Adipocyte (in vitro differentiated cells): ENCODE measurements at places on chromosomes 11 and 22.

GRCh38 chr11:17645190-17645970 lies 74.0 kb upstream of the MYOD1 start:
- no peak for DNase-seq

DNA sequence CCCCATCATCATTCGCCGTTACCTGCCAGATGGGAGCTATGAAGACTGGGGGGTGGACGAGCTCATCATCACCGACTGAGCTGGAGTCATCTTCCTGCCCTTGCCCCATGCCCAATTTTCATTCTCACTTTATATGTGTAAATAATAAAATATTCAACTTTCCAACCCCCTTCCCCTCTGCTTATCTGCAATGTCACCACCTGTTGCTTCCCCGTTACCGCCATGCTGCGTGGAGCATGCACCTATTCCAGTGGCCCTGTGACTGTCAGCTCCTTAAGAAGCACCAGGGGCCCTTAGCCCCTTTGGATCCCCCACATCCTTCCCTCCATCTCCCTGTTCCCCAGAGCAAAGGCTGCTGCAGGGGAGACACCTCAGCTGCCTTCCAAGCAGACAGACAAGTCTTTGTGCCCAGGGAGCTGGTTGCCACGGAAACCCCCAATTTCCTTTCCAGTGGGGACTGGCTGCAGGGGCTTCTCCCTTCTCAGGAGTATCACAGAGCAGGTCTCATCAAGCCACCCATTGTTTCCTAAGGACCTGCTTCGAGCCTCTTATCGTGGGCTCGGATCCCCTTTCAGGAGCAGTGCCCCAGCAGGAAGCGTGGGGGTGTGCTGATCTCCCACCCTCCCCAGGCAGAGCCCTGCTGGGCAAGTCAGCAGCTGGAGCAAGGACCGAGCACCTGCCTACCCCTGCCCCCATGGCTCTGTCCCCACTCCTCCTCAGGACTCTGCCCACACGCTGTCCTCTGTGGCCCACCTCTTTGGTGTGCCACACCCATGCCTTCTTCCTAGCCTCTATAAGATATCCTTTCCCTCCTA lies 14.3 kb downstream of the POLR2F start:
- no peak for DNase-seq

GRCh38 chr22:24996420-24996952 lies 44.0 kb downstream of the KIAA1671 start:
- no peak for DNase-seq

- no peak for DNase-seq
Observed at GRCh38 chr11:7927635-7928034, 3.4 kb downstream of the OR10A6 start.

DNA sequence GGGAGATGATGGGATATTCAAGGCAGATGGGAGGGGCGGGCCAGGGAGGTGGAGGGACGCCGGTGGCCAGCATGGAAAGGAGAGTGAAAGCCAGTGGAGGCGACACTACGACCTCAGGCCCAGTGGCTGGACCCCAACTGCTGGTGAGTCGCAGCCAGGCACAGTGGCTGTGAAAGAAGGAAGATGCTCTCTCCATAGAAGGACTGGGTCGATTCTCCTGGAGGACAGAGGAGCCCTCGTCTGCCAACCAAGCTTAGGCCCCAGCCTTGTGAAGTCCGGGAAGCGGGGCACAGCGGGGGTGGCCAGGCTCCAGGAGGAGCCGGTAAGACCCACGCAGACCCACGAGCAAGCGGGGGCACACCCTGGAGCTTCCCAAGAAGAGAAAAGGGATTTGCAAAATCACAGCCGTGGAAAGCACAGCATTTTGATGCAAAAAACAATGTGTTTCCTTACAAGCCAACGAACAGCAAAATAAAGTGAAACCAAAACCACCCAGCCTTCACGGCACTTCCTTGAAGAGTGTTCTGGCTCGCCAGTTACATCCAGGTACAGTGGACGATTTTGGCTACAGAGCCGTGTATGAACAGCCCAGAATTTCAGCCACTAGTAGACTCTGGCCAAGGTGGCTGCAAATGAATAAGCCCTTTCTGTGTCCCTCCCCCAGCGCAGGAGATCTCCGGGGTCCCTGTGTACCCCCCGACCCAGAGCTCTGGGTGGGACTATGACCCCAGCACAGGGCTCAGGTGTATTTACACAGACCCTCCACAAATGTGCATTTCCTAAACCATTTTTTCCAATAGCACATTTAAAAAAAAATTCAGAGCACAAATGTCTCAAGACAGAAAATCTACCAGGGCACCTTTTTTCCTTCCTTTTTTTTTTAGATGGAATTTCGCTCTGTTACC lies 96.9 kb downstream of the TRMU start:
- no peak for DNase-seq

GRCh38 chr11:120545813-120546212 lies 34.3 kb downstream of the GRIK4 start:
- DNase-seq = no peak

DNA sequence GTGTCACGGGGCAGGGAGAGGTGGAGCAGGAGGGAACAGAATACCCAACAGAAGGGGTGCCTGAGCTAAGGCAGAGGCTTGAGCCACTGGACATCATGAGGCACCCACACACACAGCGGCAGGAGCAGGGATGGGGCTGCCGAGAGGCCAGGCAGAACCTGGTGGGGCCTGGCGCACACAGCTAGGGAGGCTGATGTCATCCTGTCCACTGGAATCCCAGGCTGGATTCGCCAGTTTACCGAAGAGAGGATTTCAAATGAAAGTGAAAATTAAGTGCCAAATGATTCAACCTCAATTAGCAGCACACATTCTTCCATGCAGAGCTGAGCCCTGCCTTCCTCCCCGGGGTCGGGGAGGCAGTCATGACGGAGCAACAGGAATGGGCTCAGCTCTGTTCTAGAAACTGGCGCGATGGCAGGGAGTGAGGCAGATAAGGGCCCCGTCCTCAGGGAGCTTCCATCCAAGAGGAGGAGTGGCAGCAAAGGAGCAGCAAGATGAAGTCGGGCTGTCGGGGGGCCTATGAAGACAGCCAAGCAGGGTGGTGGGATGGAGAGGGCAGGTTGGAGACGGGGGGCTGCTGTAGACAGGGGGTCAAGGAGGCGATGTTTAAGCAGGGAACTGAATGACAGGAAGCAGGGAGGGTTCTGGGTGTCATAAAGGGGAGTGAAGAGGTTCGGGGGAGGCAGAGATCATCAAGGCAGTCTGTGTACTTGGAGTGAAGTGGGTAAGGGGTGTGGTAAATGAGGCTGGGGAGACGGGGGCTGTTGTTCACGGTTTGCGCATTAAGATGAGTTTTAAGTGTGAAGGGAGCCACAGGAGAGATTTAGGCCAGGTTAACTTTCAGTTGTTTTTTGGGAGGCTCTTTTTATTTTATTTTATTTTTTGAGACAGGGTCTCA lies 6.4 kb downstream of the RAC2 start:
- DNase-seq = no peak
